Ovary (tissue), 10 donors: ENCODE measurements at places on chromosomes 5 and 9. TPM values are rescaled to one million over a fixed set of nuclear protein-coding genes. Genes with fewer than 3 reads are reported as not detected.

DBH gene
- not detected for total RNA-seq

C1QTNF3 gene
- total RNA-seq, result 5.6 TPM

GRCh38 chr9:136015656-136016571 lies 54.7 kb upstream of the UBAC1 start:
- no peaks in the 10 kb centered on the region for H3K27me3 ChIP-seq
- no peaks in the 10 kb centered on the region for H3K36me3 ChIP-seq
- no peak overlapping the region for H3K27ac ChIP-seq
- DNase-seq, result peak; percentile 8
- no peak overlapping the region for H3K4me3 ChIP-seq

DNA sequence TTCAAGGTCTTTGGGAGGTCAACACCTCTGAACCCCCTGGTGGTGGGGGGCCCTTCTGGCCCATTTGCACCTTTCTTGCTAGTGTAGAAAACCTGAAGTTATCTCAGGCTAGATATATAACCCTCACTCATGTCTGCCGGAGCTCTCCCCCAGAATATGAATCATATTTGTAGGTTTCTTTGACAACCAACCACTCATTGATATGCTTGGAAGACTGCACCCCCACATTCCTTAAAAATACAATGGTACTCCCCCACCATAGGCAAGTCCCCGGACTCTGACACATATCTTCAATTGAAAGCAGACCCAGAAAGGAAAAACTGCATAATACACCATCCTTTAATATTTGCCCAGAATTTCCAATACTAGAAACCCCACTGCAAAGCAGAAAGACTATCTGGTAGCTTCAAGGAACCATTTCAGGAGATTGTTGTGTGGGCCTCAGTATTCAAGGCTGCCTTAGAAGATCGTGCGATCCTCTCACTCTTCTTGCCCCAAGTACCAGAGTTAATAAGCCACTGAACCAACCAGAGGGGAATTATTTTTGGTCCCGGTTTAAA lies 978 bp upstream of the UBE2B start:
- peak overlapping the region; percentile 97 for H3K27ac ChIP-seq
- no peaks in the 10 kb centered on the region for H3K27me3 ChIP-seq
- DNase-seq, result no peak
- H3K4me3 ChIP-seq, result peak overlapping the region; percentile 97
- H3K4me1 ChIP-seq, result peaks cover 4% of the 10 kb centered on the region

GRCh38 chr5:117131876-117132275 lies 557.3 kb upstream of the SEMA6A start:
- H3K27ac ChIP-seq, result no peak overlapping the region
- DNase-seq, result no peak
- no peaks in the 10 kb centered on the region for H3K4me1 ChIP-seq
- no peaks in the 10 kb centered on the region for H3K27me3 ChIP-seq
